CD4-positive, alpha-beta T cell treated with Interleukin-12 subunit alpha and Interleukin-12 subunit beta, for 1 hour (primary cell): ENCODE measurements at places on chromosomes 7 and 10.

DNA sequence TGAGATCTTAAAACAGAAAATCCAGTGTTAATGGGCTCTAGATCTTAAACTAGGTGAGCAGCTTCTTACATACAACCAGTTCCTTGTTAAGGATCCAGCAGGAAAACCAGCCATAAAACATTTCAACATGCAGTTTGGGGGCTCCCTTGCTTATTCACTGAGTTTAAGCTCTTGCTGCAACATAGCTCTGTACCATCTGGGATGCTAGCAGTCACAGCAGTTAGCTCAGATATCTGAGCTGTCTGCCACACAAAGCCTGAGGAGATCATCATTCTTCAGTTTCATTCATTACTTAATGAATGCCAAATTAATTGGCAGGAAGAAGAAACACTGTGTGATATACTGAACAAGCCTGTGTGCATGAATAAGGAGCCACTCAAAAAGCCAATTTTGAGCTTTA lies 62.8 kb downstream of the PODXL start:
- DNase-seq: no peak

GRCh38 chr7:55438085-55438756 lies 73.1 kb downstream of the LANCL2 start:
- DNase-seq: no peak

- no peak for DNase-seq
These were observed 161.8 kb upstream of the CACNA2D1 start for GRCh38 chr7:82605247-82605864.

- DNase-seq: no peak
These were observed 415.1 kb downstream of the PAXIP1 start for GRCh38 chr7:154587792-154588191.

GRCh38 chr10:132383751-132384196 lies 13.2 kb upstream of the PWWP2B start:
- no peak for DNase-seq

DNA sequence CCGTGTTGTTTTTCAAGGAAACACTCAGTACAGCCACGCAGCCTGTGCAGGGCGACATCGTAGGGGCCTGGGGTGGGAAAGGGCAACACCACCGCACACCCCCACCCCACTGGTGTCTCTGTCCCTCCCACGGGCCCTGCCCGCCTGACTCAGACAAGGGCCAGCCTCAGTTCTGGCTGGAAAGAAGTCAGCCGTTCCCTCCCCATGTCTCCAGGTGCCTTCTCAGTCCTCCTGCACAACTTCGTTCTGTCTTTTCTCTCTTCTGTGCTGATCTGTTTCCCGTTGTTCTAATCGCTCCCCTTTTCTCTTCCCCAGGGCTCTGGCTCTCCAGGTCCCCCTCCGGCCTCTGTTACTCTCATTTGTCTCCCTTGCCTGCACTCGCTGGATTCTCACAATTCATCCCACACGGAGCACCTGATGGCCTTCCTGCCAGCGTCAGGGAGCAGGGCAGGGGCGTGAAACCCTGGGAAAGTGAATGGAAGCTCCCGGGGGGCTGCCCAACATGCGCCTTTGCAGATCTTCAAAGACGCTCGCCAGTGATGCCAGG lies 97.7 kb downstream of the WDR37 start:
- DNase-seq: no peak

- peak; percentile 43 for DNase-seq
These were observed 1.6 kb downstream of the SFMBT2 start for GRCh38 chr10:7409045-7409731.

DNA sequence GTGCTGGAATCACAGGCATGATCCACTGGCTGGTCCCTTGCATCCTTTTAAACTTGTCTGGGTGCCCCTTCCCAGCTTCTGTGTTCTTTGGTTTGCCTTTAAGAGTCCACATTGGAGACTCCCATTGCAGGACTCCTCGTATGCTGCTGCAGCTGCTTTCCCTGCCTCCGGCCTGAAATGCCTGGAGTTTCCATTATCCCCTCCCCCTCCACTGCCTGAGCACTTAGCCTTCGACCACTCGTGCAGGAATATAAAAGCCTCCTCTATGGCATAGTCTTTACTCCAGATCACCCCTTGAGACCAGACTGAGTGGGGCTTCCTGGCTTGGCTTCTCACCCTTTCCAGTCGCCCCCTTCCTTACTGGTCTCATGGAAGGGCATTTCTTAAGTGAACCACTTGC lies 80.2 kb downstream of the RHOBTB1 start:
- DNase-seq: no peak

- DNase-seq: no peak
These were observed 27.8 kb upstream of the CDHR3 start for GRCh38 chr7:105935250-105935649.

- DNase-seq: no peak
These were observed 91.4 kb downstream of the TPST1 start for GRCh38 chr7:66296557-66296956.

- DNase-seq: no peak
These were observed 98.0 kb downstream of the KCND2 start for GRCh38 chr7:120370954-120371353.

GRCh38 chr10:88080213-88080612 lies 216.8 kb downstream of the PTEN start:
- no peak for DNase-seq

DNA sequence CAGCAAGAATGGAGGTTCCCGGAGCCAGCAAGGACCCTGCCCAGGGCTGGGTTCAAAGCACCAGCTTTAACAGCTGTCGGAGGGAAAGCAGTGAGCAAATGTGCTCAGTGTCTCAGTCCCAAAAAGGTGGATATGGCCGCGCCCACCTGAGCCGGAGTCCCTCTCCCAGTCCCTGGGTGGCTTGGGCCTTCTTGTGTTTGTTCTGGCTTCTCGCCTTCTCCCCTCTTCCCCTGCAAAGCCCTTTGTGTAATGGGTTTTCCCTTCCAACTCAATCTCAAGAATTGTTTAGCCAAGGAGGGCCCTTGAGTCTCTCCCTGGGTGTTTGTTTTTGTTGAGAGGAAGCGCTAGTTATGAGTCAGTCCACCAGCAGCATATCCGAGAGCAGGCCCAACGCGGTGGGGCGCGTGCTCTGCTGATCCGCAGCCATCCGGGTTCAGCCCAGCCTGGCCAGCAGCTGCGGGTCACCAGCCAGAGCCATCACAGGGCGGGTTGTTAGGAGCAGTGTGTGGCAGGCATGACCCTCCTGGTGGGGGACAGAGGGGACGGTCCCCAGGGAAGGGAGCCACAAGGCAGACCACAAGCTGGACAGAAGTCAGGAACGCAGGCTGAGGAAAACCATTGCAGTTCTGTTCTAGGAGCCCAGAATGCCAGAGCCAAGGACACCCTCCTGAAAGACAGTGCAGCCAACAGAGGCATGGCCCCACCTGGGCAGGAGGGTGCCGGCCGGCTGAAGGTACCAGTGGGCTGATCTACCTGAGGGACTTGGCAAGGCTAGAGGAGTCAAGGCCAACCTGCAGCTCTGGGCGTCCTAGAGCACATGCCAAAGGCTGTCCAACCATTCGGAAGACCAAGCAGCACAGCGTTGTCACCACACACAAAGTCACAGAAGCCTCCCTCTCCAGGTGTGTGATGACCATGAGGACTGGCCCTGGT lies 21.3 kb downstream of the CALML3 start:
- no peak for DNase-seq

- no peak for DNase-seq
These were observed 130.0 kb upstream of the BTBD16 start for GRCh38 chr10:122140941-122141623.

DNA sequence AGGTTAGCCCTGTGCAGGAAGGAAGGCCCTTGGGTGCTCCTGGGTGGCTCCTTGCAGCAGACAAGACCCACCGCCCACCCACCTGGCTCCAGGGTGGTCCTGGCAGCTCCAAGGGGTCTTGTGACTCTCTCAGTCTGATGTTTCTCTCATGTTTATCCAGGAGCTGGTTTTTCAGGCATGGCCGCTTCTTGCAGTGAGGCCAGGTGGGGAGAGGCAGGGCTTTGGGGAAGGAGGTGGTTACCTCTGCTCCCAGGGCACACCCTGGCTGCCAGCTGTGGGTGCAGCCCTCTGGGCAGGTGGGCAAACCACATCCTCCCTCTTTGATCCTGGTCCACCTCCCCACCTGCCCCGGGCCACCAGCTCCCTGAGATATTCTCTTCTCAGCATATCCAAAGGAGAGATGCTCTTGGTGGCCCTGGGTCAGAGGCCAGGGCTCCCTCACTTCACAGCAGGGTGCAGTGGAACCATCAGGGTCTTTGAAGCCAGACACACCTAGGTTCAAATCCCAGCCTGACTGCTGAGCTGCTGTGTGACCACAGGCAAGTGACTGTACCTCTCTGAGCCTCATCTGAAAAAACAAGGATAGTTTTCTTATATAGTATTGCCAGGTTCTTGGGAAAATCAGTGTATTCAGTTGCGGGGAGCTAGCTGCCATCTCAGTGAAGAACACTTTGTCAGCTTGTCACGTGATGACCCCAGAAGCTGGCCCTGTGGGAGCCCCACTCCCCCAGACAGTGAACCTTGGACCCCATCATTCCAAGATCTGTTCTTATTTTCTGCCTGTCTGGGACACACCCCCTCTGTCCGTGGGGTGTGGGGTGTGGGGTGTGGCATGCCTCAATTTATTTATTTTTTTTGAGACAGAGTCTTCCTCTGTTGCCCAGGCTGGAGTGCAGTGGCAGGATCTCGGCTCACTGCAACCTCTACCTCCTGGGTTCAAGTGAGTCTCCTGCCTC lies 11.5 kb downstream of the GTF2IRD1 start:
- no peak for DNase-seq

DNA sequence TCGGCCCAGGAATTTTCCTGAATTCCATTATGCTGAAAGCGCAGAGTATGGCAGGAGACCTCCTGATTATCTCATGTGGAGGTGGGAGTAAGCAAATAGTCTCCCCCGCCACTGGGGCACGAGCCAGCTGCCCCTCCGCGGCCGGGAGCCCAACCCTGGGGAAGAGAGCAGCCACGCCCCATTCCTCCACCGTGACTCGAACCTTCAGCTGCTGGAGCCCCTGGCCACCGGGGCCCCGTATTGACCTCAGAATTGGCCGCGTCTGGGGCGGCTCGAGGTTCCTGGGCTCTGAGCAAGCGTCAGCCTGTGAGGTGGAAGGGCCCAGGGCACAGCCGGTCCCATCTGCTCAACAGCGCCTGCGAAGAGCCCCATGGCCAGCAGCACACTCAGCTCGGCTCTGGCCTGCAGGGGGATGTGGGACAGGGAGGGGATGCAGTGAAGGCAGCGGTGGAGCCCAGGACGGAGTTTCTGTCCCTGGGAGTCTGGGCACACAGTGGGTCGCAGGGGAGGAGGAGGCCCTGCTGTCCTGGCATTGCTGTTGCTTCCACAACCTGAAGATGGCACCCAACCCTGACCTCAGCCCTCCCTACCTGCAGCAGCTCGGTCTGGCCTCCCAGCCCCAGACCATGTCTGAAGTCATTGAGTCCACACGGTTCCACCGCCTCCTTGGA lies 97.8 kb downstream of the CHST15 start:
- peak; percentile 10 for DNase-seq

GRCh38 chr7:35792873-35793489 lies 7.9 kb upstream of the SEPTIN7 start:
- no peak for DNase-seq

- no peak for DNase-seq
These were observed 395.6 kb downstream of the TNS3 start for GRCh38 chr7:47186316-47186715.

DNA sequence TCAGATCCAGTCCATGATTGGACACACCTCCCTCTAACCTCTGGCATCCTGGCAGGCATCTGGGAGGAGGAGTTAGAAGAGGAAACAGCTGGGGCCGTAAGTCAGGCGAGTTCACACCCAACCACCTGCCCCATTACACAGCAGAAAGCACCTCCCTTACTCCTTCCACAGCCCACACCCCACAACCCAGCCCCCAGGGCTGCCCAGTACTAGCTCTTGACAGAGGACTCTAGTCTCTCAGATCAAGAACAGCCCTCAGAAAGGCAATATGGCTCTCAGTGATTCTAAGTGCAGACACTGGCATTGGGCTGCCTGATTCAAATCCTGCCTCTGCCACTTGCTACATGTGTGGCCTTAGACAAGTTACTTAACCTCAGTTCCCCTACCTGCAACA lies 34.1 kb downstream of the KCNMA1 start:
- DNase-seq: no peak

GRCh38 chr7:106773228-106773627 lies 91.9 kb upstream of the PIK3CG start:
- DNase-seq: no peak

GRCh38 chr10:97277551-97277950 lies 14.9 kb downstream of the ARHGAP19 start:
- DNase-seq: no peak

- no peak for DNase-seq
These were observed 176.3 kb downstream of the CDK14 start for GRCh38 chr7:90772410-90772809.

GRCh38 chr7:40845943-40846342 lies 711.1 kb downstream of the SUGCT start:
- DNase-seq: no peak

GRCh38 chr7:19972876-19973275 lies 199.5 kb upstream of the TMEM196 start:
- DNase-seq: no peak

DNA sequence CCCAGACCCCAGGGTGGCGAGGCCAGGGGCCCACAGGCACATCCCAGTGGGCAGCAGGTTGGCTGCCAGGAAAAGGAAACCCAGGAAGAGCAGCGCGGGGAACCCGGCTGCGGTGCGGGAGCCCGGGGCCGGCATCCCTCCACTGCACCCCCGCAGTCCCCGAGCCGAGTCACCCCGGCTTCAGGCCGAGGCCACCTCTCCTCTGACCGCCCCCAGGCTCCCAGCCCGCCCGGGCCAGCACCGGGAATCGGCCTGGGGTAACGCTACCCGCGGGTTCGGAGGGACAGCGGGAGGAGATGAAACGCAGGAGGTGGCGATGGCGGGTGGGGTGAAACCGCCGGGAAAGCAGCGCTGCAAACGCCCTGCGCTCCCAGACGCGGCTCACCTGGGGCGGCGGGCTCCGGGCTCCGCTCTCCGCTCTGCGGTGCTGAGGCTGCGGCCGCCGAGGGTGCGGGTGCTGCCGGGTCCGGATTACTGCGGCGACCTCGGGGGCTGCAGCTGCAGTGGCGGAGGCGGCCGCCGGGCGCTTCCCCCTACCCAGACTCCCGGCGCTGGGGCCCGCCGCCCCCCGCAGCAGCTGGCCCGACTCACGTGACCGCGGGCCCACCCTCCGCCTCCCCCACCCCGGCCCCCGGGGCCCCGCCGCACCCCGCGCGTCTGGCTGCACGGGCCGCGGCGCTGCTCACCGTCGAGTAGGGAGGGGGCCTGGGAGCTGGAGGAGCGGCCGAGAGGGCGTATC lies at the start of gene SCRN1:
Gene SCRN1 (minus strand): TSS at position 545 of the 739 bp plus-strand sequence. CDS start 20,734 bp downstream, outside the sequence.
- DNase-seq: peak; percentile 8

DNA sequence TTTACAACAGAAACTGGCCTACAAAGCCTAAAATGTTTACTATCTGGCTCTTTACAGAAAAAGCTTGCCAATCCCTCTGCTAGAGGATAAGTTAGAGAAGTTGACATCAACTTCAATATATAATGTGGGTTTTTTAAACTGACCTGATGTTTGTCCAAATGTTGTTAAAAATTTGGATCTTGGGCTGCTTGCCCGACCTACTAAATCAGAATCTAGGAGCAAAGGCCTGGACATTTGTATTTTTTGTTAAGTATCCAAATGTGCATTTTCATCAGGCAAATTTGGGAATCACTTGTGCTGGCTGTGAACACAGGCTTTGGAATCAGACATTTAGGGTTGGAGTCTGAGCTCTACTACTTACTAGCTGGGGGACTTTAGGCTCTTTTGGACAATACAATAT lies 252.7 kb upstream of the CSTF2T start:
- no peak for DNase-seq

- no peak for DNase-seq
These were observed 69.3 kb downstream of the OAT start for GRCh38 chr10:124349231-124349995.
